ENCODE measurements at places on chromosomes 2 and 18. TPM values are rescaled to one million over a fixed set of nuclear protein-coding genes. Genes with fewer than 3 reads are reported as not detected.

Gene TMEM200C
- not detected for total RNA-seq

DNA sequence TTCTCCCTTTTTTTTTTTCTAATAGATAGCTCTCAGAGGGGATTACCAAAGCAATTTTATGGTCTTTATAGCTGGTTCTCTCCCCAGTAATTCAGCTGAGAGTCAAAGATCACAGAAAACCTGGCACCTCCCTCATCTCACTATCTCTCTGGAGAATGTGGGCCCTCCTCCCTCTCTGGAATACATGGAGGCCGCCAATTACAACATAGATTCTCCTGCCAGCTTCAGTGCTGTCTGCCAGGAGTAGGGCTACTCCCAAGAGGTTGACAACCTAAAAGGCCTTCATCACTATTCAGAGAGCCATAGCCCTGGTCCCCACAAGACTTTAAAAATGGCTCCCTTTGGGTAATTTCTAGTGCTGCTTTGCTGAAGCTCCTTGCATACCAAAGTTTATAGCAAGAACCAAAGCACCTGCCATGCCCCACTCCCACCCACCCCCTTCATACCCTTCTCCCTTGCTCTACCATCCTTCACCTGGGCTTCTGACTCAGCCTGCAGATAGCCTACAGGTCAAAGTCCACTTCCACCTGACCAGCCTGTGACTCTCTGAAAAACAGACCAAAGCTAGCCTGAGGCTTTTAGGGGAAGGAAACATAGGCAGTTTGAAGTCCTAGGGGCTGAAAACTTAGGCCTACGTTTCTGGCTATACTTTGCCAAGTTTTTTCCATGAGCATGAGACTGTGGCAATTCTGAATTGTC lies 472.3 kb downstream of the TNS1 start:
- no peaks in the 10 kb centered on the region for H3K36me3 ChIP-seq
- H3K4me1 ChIP-seq, result no peaks in the 10 kb centered on the region
- no peak for DNase-seq
- H3K27ac ChIP-seq, result no peak overlapping the region
- no peaks in the 10 kb centered on the region for H3K27me3 ChIP-seq

GRCh38 chr2:191638079-191638801 lies 39.7 kb upstream of the NABP1 start:
- H3K36me3 ChIP-seq, result no peaks in the 10 kb centered on the region
- no peaks in the 10 kb centered on the region for H3K27me3 ChIP-seq
- DNase-seq, result no peak
- no peak overlapping the region for H3K4me3 ChIP-seq

GRCh38 chr2:236677368-236677767 lies 107.7 kb downstream of the ACKR3 start:
- no peaks in the 10 kb centered on the region for H3K36me3 ChIP-seq
- H3K4me1 ChIP-seq, result no peaks in the 10 kb centered on the region
- no peak for DNase-seq
- H3K4me3 ChIP-seq, result no peak overlapping the region
- H3K27ac ChIP-seq, result no peak overlapping the region

GRCh38 chr2:67436221-67436620 lies 39.1 kb downstream of the ETAA1 start:
- no peak for DNase-seq
- no peaks in the 10 kb centered on the region for H3K27me3 ChIP-seq
- no peaks in the 10 kb centered on the region for H3K36me3 ChIP-seq
- no peak overlapping the region for H3K4me3 ChIP-seq

Gene VWC2L
- not detected for total RNA-seq

DNA sequence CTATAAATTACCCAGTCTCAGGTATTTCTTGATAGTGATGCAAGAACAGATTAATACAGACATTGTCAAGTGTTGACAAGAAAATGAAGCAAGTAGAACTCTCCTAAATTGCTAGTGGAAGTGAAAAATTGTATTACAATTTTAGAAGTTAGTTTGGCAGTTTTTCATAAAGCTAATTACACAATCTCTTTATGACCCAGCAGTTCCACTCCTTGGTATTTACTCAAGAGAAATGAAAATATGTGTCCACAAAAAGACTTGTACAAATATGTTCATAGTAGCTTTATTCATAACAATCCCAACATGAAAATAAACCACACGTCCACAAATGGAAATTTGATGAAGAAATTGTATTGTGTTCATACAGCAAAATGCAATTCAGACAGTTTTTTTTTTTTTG lies 49.4 kb downstream of the PDE1A start:
- no peak for DNase-seq
- no peaks in the 10 kb centered on the region for H3K36me3 ChIP-seq
- no peak overlapping the region for H3K4me3 ChIP-seq
